LoVo (cell line): ENCODE measurements at places on chromosomes 3 and 15.

DNA sequence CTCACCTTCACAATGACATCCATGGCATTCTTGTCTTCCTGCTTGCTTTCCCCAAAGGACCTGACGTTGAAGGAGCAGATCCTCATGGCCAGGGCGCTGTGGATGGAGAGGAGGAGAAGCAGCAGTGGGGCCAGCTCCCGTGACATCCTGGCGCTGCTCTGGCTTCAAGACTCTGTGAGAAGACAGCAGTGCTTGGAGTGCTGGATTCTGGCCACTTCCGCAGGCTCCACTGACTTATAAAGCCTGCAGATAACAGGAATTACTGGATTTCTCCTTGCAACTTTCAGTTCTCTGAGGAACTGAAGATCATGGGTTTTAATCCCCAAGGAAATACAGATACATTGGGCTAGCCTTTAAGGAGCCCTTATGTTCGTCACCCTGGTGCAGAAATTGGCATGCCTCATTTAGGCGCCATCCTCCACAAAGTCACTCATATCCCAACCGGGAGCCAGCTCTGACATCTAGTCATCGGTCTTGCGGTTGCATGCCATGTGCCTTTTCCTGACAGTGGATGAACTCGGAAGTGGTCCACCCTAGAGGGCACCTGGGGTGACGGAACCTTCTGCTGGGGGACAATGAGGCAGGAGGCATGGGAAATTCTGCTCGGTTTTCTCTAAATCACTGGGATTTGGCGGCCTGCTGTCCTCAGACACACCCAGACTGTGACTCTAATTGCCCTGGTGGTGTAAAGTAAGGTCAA is at the start of gene DNASE1L3:
TSS of gene DNASE1L3 (minus strand) at position 212 of the 700 bp plus-strand sequence. CDS start at position 146, 66 bp downstream.
- no peak for DNase-seq

GRCh38 chr3:178291574-178292370 is 244.5 kb upstream of the KCNMB2 start:
- DNase-seq = no peak

DNA sequence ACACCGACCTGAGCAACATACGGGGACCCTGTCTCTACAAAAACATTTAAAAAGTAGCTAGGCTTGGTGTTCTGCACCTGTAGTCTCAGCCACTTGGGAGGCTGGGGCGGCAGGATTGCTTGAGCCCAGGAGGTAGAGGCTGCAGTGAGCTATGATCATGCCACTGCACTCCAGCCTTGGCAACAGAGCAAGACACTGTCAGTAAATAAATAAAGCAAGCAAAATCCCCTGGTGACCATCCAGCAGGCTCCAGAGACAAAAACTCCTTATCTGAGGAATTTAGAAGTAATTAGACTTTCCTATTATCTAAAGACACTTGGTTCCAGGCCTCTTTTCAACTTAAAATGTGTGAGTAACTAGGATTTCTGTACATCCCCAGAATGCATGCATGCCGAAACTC is 29.5 kb upstream of the ZNF774 start:
- DNase-seq = no peak

DNA sequence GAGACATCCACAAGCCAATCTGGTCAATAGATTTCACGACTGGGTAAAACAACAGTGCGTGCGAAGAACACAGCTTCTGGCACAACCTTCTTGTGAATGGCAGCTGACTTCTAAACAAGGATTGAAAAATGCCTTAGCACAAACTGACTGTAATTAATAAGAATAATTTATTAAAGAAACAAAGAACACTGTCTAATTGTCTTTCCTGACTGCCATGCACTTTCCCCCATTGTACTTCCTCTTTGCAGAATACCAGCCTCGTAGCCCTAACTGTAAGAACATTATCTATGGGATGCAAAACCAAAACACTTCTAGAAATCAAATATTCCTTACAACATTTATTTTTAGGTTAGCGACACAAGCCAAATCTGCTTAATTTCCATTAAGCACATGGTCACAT is 6.5 kb downstream of the FOXP1 start:
- DNase-seq = no peak

DNA sequence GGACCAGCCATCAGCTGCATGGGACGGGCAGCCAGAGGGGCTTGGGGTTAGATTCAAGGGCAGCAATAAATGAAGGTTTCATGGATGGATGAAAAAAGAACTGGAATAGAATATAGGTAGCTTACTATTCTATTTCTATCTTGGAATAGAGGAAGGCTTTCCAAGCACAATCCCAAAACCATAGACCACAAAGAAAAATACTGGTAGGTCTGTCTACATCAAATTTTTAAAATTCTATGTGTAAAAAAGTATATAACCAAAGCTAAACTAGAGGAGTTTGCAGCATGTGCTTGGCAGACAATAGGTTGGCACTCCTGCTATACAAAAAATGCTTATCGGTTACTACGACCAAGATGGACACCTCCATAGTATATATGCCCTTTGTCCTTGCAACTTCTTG is 7.2 kb upstream of the FBLN2 start:
- no peak for DNase-seq

DNA sequence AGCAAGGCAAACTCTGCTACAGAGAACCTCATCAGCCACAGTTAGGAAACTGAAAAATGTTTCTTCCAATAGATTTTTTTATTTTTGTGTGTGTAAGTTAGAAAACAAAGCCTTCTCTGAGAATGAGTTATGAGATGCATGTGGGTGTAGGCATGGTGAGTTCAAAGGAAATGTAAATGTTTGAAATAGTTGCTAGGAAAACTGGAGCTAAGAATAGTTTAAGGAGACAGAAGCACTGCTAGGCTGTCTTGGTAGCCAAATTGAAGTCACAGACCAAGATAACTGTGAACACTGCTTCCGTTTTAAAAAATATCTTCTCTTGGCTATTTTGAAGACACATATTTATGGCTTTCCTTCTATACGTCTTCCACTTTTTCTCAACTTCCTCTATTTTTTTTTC is 1501.2 kb upstream of the CADM2 start:
- DNase-seq = no peak

- peak; percentile 13 for DNase-seq
Observed at GRCh38 chr15:100338971-100339444, 2.8 kb downstream of the ADAMTS17 start.

DNA sequence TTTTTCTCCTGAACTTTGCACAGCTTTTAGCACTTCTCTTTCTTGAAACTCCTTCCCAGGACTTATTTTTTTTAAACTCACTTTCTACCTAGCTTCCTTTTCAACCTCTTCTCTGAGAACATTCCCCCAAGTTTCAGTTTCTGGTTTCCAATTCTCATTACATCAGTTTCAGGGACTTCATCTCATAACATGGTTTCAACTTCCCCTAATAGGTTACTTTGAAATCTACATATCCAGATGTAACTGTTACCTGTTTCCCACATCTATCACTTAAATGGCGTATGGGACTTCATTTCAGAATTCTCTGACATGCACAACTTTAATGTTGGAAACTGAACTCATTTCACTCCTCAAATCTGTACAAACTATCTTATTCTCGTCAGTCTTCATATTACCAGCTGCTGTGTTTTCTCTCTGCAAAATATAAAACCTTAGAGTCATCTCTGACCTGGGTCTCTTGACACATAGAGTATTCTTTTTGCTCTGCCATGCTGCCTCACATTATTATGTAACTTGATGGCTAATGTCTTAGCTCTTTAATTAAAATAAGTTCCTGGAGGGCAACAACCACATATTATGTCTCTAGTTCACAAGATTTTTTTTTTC is 58.4 kb downstream of the NME9 start:
- DNase-seq = no peak

- DNase-seq = no peak
Observed at GRCh38 chr3:13764161-13764560, 115.7 kb downstream of the WNT7A start.

DNA sequence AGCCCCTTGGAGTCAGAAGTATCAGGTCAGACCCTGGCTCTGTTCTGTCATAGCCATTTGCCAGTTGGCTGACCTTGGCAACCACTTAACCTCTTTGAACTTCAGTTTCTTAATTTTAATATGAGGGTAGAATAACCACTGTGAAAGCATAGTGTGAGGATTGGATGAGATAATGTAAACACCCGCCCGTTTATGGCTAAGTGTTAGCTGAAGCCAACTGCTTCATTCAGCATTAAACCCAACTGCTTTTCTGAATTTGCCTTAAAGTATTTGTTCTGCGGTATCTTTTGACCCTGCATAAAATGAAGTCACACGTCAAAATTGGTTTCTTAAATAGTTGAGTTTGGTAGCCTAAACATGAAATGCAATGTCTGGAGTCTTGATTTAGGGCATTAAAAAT is 121.5 kb upstream of the ABHD17C start:
- DNase-seq = no peak

GRCh38 chr15:61830536-61831330 is 229.5 kb downstream of the VPS13C start:
- DNase-seq = no peak

DNA sequence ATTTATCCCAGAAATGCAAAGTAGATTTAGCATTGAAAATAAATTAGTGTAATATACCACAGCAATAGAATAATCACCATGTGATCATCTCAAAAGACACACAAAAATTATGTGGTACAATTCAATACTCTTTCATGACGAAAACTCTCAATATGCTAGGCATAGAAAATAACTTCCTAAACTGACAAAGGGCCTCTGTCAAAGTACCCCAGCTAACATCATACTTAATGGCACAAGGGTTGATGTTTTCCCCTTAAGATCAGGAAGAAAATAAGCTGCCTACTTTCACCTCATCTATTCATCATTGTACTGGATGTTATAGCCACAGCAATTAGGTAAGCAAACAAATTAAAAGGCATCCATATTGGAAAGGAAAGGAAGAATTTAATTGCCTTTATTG is 22.7 kb upstream of the NIPA2 start:
- no peak for DNase-seq

- no peak for DNase-seq
Observed at GRCh38 chr15:94056314-94056713, 175.0 kb upstream of the MCTP2 start.

- DNase-seq = no peak
Observed at GRCh38 chr3:155609586-155609985, 135.3 kb downstream of the PLCH1 start.

GRCh38 chr3:38008191-38008701 is 17.7 kb downstream of the VILL start:
- DNase-seq = no peak

GRCh38 chr3:71436337-71436736 is 147.2 kb downstream of the FOXP1 start:
- peak; percentile 42 for DNase-seq

GRCh38 chr15:99452728-99453636 is 112.8 kb upstream of the MEF2A start:
- DNase-seq = no peak

DNA sequence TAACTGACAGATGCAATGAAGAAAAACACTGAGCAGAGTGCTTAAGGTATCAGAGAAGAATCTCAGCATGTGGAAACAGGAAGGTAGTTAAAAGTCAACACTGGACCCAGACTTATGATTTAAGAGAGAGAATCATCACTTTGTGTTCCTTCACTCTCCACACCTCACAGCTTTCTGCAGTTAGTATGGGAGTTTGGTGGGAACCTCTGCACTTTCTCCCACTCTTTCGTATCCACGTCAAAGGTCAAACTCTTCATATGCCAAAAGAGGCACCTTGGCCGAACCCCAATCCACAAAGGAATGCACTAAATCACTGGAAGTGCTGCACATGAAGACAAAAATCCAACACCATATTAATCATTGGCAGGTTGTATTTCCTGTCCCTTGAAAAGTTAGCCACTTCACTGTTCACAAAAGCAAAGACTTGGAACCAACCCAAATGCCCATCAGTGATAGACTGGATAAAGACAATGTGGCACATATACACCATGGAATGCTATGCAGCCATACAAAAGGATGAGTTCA is 361.2 kb downstream of the MAGI1 start:
- no peak for DNase-seq

- DNase-seq = no peak
Observed at GRCh38 chr3:105174017-105174615, 192.6 kb upstream of the ALCAM start.

GRCh38 chr3:123723522-123724168 is 138.8 kb upstream of the HACD2 start:
- DNase-seq = peak; percentile 80

DNA sequence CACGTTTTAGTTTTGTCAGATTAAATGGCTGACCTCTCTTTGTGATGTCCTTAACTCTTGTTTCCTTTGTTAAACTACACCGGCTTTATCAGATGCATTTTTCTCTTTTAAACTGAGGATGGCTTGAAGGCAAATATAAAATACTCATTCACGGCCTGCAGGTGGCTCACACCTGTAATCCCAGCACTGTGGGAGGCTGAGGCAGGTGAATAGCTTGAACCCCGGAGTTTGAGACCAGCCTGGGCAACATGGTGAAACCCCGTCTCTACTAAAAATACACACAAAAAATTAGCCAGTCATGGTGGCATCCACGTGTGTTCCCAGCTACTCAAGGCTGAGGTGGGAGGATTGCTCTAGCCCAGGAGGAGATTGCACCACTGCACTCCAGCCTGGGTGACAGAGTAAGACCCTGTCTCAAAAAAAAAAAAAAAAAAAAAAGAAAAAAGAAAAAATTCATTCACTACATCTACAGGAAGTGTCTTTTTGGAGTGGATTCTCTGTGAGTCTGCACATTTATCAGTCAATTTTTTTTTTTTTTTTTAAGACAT is 34.7 kb upstream of the SACM1L start:
- DNase-seq = no peak

GRCh38 chr15:71228403-71228802 is 113.1 kb downstream of the THSD4 start:
- no peak for DNase-seq

- DNase-seq = no peak
Observed at GRCh38 chr3:10890665-10891064, 74.6 kb downstream of the SLC6A11 start.

GRCh38 chr15:79970624-79971434 is at the start of gene BCL2A1:
Gene BCL2A1 (minus strand): TSS chr15:79971196. CDS start chr15:79971119, 77 bp downstream.
- no peak for DNase-seq

DNA sequence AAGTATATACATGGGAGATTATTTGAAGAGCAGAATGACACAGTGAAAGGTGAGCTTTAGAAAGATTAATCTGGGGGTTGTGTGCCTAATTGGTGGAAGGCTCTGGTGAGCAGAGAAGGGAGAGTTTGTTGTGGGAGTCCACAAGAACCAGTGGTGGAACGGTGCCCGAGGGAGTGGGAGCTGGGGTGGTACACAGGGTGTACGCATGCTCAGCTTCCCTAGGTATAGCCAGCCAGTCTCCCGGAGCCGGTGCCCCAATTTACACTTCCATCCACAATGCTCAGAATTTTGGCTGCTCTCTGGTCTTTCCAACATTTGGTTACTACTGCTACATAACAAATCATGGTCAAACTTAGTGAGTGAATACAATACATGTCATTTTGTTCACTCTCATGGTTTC is 92.5 kb downstream of the MITF start:
- DNase-seq = no peak

- no peak for DNase-seq
Observed at GRCh38 chr3:115961380-115961779, 338.1 kb downstream of the GAP43 start.

GRCh38 chr3:58625196-58625824 is 41.3 kb downstream of the FAM3D start:
- no peak for DNase-seq

GRCh38 chr15:69891606-69892005 is 206.1 kb downstream of the TLE3 start:
- no peak for DNase-seq

GRCh38 chr3:126870608-126871210 is 112.2 kb upstream of the PLXNA1 start:
- no peak for DNase-seq
